Right hindlimb (tissue), 1 donor: ENCODE measurements at places on chromosomes 7 and 10.
A peak's percentile ranks its signal among the peaks of the same experiment; 100 is the strongest.

DNA sequence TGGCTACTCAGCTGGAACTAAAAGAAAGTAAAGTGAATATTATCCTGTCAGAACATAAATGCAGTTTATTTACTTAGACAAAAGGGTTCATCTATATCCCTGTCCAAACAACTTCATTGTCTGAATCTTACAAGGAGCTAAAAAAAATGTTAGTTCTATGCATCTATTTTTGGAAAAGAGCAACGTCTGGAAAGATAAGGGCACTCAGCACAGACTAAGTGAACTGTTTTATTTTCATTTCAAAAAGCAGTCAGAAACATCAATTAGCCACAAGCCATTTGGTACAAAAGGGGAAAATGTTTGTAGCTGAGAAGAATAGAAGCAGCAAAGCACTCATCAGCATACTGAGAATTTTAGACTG lies 245.5 kb downstream of the FOXP2 start:
- no peak for DNase-seq

- no peak for DNase-seq
Observed at GRCh38 chr7:81688622-81689411, 81.0 kb downstream of the HGF start.

- no peak for DNase-seq
Observed at GRCh38 chr10:11831520-11831951, 8.4 kb downstream of the PROSER2 start.

DNA sequence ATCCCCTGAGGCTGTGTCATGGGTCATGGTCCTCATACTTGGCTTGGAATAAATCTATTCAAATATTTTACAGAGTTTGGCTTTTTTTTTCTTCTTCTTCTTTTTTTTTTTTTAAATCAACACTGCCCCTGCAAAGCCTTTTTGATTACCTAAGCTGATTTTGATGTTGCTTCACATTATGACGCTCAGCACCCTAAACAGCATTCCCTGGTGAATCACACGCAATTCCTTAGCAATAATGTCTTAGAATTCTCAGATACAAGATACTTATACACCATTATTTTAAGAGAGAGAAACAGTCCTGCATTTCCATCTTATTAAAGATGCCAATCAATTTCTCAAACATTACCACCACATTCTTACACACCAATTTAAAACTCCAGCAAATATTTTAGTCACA lies 323.7 kb upstream of the IGFBP3 start:
- no peak for DNase-seq

GRCh38 chr10:28552775-28553174 lies 19.9 kb downstream of the WAC start:
- DNase-seq, result no peak

DNA sequence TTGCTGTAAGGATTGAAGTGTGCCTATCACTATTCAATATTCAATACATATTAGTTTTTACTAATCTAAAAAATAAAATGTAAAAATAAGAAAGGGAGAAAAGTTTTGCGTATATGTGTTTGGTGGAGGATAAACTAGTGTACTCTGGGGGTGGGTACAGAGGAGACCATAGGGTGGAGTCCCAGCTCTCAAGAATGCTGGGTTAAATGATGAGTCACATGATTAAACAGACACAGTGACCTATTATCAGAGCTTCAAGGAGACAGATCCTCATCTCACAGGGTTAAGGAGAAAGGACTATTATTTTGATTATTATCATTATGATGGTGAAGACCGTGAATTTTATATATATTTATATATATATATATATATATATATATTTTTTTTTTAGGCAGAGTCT lies 77.5 kb downstream of the AFAP1L2 start:
- no peak for DNase-seq

DNA sequence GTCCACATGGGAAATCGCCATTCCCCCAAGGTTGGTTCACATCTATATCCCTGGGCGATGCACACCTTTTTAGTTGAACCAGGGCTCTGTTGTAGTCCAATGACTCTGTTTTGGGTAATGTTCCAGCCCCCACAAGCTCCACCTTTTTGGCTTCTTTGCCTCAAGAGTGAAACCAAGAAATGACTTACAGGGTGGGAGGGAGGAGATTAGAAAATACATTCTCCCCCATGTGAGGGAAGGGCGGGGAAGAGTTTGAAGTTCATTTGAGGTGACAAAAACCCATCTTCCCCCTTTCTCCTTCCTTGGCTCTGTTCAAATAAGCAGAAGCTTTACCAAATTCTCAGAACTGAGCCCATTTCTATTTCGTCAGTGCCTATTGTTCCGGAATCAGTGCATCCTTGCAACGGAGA lies 82.8 kb downstream of the GATA3 start:
- DNase-seq, result no peak

DNA sequence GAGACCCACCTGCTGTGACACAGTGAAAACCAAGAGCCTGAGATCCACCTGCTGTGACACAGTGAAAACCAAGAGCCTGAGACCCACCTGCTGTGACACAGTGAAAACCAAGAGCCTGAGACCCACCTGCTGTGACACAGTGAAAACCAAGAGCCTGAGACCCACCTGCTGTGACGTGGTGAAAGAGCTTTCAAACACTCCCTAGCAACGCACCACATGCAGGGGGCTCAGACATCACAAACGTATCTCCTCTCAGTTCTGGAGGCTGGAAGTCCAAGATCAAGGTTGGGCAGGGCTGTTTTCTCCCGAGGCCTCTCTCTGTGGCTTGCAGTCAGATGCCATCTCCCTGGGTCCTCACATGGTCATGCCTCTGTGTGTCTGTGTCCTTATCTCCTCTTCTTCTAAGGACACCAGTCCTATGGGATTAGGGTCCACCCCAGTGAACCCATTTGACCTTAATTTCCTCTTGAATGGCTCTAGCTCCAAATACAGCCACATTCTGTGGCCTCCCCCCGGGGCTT lies 43.8 kb downstream of the INSIG1 start:
- no peak for DNase-seq

DNA sequence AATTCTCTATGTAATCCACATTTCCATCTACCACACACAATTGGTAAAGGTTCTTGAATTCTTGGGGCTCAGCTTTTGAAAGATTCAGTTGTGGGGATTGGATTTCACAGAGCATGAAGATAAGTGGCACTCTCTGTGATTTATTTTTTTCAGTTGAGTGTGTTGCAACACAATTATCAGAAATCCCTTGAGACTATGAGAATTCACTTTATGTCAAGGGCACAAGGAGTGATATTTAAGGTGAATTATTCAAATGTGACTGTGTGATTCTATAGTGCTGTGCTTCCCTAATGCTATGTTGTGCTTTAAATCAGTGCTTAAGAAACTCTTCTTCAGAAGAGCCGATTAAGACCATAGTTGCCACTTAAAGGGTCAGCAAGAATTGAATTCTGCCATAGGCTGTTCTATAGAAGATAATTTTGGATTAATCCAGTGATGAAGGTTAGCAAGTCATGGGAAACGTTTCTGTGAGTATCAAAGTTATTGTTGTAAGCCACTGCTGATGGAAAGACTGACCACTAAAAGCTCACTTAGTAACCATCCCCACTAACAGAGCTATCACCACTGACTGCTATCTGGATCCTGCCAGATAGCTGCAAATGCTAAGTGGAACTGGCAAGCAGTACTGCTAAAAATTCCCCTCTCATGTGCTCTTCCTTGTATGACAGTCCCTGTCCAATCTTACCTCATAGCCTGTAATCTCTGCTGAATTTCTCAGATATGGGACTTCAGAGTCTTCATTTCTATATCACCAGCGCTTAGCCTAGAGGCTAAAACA lies 134.0 kb upstream of the SEMA3D start:
- no peak for DNase-seq

DNA sequence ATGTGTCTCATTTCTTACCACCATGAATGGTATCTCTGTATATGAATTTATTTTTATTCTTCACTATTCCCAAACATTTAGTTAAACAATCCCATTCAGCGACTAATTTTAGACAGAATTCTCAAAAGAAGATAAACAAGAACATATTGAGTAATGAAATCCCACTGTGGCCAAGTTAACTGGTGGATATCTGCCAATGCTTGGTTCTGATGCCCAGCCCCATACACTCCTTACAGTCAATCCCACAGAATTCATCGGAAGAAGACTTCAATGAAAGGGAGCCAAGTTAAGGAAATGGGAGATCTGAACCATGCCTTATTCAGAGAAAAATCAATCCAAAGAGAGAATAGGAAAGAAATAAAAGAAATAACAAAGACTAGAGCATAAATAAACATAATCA lies 518.0 kb downstream of the XPNPEP1 start:
- DNase-seq, result no peak

DNA sequence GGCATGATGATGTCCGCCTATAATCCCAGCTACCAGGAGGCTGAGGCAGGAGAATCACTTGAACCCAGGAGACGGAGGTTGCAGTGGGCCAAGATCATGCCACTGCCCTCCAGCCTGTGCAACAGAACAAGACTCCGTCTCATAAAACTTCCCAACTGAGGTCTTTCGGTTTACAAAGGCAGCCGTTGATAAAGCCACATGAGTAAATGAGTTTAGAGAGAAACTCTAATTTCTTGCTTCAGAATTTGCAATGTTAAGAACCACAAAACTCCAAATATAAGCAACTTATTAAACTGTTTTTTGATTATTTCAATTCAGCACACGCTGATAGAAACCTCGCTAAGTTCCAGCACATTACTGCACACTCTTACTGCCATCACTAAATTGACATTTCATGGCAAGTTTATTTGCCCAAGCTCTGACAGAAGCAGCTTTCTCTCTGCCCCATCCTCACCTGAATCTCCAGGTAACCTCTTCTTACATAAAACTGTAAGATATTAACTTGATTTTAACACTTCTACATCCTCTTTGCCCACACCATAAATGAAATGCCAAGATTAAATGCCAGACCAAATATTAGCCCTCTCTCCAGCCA lies 67.7 kb downstream of the FGFR2 start:
- no peak for DNase-seq

DNA sequence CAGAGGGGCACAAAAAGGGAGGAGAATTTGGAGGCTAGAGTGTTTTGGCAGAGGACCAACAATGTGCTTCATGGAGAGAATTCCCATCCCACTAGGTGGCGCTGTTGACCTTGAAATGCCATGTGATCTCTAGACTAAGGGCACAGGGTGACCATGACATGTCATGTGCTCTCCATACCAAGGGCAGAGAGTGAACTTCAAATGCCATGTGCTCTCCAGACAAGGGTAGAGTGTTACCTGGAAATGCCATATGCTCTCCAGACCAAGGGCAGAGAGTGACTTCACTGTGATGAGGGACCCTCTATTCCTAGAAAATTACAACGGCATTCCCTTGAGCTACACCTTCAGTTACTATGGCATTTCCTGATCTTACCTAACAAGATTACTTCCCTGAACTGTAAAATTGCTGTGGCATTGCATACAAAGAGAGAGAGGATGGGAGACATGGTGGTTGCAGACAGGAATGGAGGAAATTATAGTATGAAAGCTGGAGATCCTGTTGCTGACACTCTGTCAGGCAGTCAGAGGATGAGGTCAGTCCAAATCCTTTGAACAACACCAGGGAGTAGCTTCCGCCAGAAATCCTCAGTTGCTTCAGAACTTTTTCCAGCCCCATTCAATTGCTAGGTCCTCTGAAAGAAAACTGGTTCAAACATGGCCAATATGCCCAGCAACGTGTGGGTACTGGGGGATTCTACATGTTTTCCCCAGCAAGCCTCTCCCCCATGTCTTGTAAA lies 60.9 kb upstream of the ACSM6 start:
- peak; percentile 53 for DNase-seq

DNA sequence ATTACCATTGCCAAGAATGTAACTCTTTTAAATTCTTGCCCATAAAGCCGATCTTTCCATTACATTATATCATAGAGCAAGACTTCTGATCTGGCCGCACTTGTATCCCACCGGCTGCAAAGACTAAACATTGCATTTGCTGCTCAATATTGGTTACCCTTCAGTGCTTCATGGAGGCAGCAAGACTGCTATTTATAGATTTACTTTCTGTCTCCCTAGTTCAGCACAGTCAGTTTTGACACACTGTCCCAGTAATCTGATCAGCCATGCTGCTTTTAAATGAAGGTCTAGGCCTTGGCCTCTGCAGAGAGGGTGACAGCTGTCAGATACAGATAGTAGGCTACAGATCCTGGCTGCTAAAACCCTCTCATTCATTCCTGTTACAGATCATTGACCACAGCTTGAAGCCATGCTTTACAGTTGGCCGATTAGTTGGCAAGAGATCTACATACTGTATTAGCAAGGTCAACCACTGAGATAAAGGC lies 562.6 kb upstream of the GALNT17 start:
- no peak for DNase-seq

DNA sequence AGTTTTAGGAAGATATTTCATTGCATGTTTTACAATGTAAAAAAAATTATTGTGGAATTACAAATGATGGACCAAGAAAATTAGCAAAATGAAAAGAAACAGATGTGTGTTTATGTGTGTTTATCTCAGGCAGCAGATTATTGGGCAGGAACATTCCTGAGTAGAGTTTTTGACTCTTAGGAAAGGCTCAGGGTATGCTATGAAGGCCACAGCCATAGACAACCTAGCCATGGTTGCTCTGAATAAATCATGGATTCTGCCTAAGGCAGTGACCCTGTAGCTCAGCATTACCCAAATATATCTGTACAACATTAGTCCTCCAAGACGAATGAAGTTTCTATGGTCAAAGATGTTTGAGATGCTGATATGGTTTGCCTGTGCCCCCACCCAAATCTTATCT lies 298.3 kb downstream of the PTEN start:
- DNase-seq, result no peak

- no peak for DNase-seq
Observed at GRCh38 chr7:111173990-111174389, 83.1 kb downstream of the LRRN3 start.

DNA sequence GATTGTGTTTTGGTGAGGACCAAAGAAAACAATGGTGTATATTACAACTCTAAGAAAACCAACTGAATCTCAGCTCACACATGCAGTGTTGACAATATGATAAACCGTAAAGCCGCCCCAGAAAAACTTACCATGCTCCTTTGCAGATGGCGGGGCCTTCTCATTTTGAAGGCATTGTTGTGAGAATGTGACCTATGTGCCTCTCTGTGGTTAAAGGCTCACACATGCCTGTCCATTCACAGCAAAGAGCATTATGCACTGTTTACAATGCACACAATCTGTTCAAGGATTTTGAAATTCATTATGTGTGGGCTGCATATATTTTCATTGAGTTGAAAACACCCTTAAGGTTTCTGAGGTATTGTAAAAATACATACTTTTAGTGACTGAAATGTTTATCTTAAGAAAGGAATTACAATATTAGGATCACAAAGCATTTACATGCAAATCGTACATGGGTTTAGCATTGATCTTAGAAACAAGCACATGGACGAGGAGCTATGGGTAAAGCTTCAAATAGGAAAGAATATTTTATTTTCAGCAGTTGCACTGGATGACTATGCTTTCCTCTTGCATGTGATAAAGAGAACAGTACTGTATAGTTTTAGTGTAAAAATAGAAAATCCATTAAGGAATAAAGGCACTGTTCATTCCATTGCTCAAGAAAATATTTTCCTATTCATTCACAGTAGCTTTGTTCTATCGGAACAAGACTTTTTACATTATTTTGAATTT lies 334.3 kb downstream of the ARL4A start:
- no peak for DNase-seq
